ENCODE measurements at places on chromosomes 1 and 21. TPM values are rescaled to one million over a fixed set of nuclear protein-coding genes. Genes with fewer than 3 reads are reported as not detected.
A peak's percentile ranks its signal among the peaks of the same experiment; 100 is the strongest.

Gene KRTAP21-2
- total RNA-seq = not detected

- DNase-seq = no peak
These were observed 22.5 kb downstream of the ERRFI1 start for GRCh38 chr1:8003438-8004112.

- peak; percentile 73 for DNase-seq
These were observed 4.3 kb upstream of the MFAP2 start for GRCh38 chr1:16984717-16985116.

- DNase-seq = no peak
These were observed 103.1 kb downstream of the TOMM20 start for GRCh38 chr1:235025422-235025984.

Gene PSMD4
- 105 TPM for total RNA-seq

DNA sequence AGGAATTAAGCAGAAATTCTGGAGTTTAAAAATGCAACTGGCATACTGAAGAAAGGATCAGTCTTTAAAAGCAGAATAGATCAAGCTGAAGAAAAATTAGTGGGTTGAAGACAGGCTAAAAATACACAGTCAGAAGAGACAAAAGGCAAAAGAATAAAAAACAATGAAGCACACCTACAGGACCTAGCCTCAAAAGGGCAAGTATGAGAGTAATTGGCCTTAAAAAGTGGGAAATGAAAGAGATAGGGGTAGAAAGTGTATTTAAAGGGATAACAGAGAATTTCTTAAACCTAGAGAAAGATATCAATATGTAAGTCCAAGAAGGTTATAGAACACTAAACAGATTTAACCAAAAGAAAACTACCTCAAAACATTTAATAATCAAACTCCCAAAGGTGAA, 152.4 kb downstream of the GPATCH2 start:
- DNase-seq = no peak

GRCh38 chr1:219265026-219265515, 91.4 kb downstream of the LYPLAL1 start:
- no peak for DNase-seq

DNA sequence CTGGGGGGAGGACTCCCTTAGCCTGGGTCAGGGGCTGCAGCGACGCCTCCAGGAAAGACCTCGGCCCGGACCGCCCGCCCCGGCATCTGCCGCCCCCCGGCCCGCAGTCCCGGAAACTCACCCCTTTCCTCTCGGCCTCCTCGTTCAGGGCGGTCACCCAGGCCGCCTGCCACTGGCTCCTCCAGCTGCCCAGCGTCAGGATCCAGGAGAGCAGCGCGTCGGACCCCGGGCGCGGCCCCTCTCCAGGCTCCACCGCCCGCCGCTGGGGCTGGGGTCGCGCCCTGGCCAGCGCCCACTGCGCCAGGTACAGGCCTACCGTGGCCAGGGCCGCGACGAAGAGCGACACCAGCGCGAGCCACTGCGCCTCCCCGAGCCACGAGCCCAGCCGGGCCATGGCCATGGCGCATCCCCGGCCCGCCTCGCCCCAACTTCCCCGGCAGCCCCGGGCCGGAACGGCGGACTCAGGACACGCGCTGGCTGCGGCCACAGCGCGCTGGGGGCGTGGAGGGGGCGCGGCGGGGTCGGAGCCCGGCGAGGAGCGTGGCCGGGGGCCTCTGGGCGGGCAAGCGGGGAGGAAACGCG, 478 bp downstream of the C2CD2 start:
- no peak for DNase-seq

Gene RAB3B
- 0.51 TPM for total RNA-seq

DNA sequence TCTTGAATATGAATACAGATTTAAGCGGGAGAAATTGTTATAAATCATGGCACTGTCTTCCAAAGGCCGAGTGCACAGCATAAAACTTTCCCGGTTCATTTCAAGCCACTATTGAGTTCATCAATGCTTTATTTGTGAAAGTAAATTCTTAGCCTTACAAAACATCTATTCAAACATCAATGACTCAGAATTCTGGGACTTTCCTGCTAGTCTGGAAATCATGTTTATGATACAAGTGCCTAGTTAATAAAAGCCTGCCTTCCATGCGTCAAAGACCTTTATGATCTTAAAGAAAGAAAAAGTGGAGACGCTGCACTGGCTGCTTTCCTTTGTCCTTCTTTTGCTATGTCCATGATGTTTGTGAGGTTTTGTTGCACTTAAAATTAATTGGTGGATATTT, 137.7 kb downstream of the SETD4 start:
- DNase-seq = no peak

Gene TMEM125
- 0.92 TPM for total RNA-seq

Data from tongue (tissue), 3 donors.